ENCODE measurements at places on chromosomes 1 and 21. TPM values are rescaled to one million over a fixed set of nuclear protein-coding genes. Genes with fewer than 3 reads are reported as not detected.

OR2AK2 gene
- total RNA-seq = not detected

ELAPOR1 gene
- total RNA-seq = 0.28 TPM

GLIS1 gene
- total RNA-seq = 0.28 TPM

TSTD1 gene
- total RNA-seq = 20.1 TPM

TNNT2 gene
- total RNA-seq = not detected

DNA sequence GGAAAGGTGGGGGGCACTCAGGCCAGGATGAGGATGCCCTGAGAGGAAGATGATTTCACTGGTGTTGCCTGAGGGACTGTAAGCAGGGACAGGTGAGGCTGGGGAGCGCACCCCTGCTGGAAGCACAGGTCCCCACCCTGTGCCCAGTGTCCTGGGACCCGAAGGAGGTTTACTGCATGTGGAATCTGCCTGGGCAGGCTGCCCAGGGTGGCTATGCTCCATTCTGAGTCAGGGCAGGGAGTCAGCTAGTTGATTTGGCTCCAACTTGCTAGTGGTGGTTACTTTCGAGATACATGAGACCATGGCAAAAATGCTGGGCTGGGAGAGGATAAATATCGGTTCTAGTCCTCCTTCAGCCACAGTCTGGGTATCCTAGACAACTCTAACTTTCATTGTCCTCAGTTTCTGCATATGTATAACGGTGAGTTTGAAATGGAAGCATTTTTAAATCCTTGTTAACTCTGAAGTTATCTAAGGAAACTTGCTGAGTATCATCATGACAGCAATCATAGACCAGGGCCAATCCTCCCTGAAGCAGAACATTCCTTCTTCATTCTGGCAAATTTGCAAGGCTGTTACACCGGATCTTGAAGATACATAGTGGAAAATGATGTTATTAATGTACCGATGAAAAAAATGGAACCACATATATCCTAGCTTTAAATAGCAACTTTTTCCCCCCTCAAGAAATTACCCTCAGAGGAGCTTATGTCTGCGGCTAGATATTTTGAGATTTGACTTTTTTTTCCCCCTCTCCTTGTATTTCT is 7.7 kb downstream of the TLR5 start:
- no peak overlapping the region for H3K27ac ChIP-seq
- DNase-seq = no peak
- peaks cover 9% of the 10 kb centered on the region for H3K4me1 ChIP-seq
- peaks cover 22% of the 10 kb centered on the region for H3K27me3 ChIP-seq
- no peak overlapping the region for H3K4me3 ChIP-seq
- H3K36me3 ChIP-seq = no peaks in the 10 kb centered on the region

- no peak for DNase-seq
- no peak overlapping the region for H3K4me3 ChIP-seq
- H3K27ac ChIP-seq = no peak overlapping the region
- no peaks in the 10 kb centered on the region for H3K27me3 ChIP-seq
- H3K36me3 ChIP-seq = no peaks in the 10 kb centered on the region
These were observed 54.7 kb downstream of the PTP4A2 start for GRCh38 chr1:31883357-31883942.

DNA sequence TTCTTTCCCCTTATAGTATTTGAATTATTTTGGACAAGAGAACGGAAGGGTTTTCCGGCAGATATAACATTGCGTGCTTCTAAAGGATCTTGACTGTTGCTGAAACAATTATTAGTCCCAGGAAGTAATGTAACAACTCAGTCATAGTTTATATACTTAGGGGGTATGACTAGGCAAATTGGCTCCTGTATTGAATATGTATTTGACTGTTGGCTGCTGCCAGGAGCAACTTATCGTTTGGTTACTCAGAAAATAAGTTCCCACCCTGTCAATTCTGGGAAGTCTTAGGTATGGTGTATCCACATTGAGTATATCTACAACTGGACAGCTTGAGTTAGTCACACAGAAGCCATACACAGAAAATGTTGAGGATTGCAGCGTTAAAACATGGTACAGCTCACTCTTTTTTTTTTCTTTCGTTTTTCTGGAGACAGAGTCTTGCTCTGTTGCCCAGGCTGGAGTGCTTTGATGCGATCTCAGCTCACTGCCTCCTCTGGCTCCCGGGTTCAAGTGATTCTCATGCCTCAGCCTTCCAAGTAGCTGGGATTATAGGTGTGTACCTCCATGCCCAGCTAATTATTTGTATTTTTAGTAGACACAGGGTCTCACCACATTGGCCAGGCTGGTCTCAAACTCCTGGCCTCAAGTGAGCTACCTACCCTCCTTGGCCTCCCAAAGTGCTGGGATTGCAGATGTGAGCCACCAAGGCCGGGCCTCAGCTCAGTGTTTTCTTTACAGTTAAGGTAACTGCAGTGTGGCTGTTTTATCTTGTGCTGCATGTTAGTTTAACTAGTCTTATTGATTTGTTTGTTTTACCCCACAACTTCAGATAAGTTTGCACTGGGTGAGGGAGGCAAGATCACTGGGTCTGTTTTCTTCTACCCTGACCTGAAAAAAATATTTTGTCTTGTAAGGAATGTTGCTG is 10.2 kb downstream of the SMAP2 start:
- H3K4me3 ChIP-seq = peak overlapping the region; percentile 42
- H3K27ac ChIP-seq = peak overlapping the region; percentile 73
- no peaks in the 10 kb centered on the region for H3K36me3 ChIP-seq
- H3K27me3 ChIP-seq = no peaks in the 10 kb centered on the region

GRCh38 chr1:63878932-63879331 is 105.1 kb downstream of the ROR1 start:
- H3K27ac ChIP-seq = peak overlapping the region; percentile 91
- H3K36me3 ChIP-seq = no peaks in the 10 kb centered on the region
- peaks cover 73% of the 10 kb centered on the region for H3K4me1 ChIP-seq
- no peak overlapping the region for H3K4me3 ChIP-seq
- no peak for DNase-seq

GRCh38 chr1:197170538-197170937 is 24.1 kb upstream of the ASPM start:
- no peak overlapping the region for H3K4me3 ChIP-seq
- H3K27me3 ChIP-seq = no peaks in the 10 kb centered on the region
- H3K36me3 ChIP-seq = peaks cover 16% of the 10 kb centered on the region
- no peak overlapping the region for H3K27ac ChIP-seq
- H3K4me1 ChIP-seq = no peaks in the 10 kb centered on the region
- DNase-seq = no peak

GRCh38 chr1:247434005-247434404 is 18.0 kb downstream of the NLRP3 start:
- H3K36me3 ChIP-seq = no peaks in the 10 kb centered on the region
- DNase-seq = no peak
- H3K4me3 ChIP-seq = no peak overlapping the region
- H3K27ac ChIP-seq = no peak overlapping the region
- H3K27me3 ChIP-seq = peaks cover 4% of the 10 kb centered on the region

DNA sequence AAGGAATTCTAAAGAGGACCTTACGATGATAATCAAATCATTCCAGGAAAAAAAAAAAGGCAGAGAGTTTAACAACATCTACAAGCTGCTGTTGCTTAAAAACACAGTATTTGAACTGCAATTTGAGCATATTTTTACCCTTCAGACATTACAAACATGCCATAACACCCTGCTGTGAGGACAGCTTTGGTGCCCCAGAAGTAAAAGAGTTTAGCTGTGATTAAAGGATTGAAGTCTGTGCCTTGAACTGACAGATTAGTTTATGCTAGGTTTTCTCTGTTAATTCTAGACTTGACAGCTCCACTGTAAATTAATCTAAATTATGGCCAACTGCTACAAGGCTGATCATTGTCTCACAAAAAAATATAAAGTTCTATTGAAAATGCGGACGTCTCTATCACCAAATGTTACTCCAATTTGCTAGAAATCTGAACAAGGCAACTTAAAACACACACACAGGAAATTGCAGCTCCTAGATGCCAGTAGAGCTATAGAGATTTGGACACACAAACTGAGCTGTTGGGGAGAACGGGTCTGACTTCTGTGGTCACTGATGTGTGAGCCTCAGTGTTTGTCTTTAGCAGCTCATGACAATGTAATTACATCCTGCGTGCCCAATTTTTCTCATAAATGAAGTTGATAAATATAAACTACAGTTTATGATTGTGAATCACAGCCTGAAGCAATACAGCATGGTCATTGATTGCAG is 217.9 kb downstream of the NTNG1 start:
- no peak overlapping the region for H3K4me3 ChIP-seq
- H3K36me3 ChIP-seq = no peaks in the 10 kb centered on the region
- no peaks in the 10 kb centered on the region for H3K4me1 ChIP-seq
- no peaks in the 10 kb centered on the region for H3K27me3 ChIP-seq

DNA sequence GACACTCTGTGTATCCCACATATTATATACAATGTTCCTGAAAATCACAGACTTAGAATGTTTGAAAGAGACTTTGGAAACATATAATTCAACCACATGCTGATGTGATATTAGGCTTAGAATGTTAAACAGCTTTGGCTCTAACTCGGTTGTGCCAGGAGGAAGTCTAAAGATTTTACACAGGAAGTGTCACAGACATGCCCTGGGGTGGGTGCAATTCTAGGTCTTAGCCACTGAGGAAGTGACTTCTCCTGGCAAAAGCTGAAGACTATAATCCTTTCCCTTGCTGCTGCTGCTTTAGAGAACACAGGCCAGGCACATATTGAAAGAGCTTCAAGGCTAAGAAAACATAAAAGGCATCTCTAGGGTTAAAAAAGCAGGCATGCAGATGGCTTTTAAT is 51.0 kb downstream of the RPL5 start:
- H3K27me3 ChIP-seq = no peaks in the 10 kb centered on the region
- no peaks in the 10 kb centered on the region for H3K4me1 ChIP-seq
- no peak overlapping the region for H3K27ac ChIP-seq
- H3K4me3 ChIP-seq = no peak overlapping the region
- DNase-seq = no peak

DNA sequence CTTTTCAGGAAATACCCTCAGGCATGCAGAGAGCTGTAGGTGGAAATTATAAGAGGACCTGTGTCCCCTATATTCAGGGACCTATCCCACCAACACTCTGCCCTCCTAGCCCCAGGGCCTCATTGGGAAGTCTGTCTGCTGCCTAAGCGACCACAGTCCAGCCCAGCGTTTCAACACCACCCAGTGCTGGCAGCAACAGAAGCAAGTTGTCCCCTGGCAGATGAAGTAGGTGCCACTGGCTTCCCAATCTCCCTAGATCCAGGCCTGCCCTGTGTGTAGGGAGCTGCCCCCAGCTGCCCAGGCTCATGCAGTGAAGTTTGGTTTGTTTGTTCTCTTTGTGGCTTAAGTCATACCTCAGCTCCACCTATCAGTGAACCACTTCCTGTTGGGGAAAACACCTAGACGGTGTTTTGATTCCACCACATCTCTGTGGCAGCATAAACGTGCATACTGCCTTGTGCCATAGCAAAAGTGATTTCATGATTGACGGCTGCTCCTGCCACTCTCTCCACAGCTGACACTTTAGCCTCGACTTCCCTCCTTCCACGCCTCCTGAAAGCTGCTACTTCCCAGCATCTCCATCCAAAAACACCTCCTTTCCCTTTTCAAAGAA is 8.1 kb upstream of the LEFTY1 start:
- DNase-seq = no peak
- no peak overlapping the region for H3K4me3 ChIP-seq
- no peaks in the 10 kb centered on the region for H3K27me3 ChIP-seq
- H3K4me1 ChIP-seq = peaks cover 5% of the 10 kb centered on the region

- H3K4me1 ChIP-seq = no peaks in the 10 kb centered on the region
- H3K27me3 ChIP-seq = no peaks in the 10 kb centered on the region
- H3K27ac ChIP-seq = no peak overlapping the region
- H3K4me3 ChIP-seq = no peak overlapping the region
- no peak for DNase-seq
These were observed 129.4 kb upstream of the EDN2 start for GRCh38 chr1:41613689-41614574.

- H3K36me3 ChIP-seq = no peaks in the 10 kb centered on the region
- no peak overlapping the region for H3K27ac ChIP-seq
- H3K4me1 ChIP-seq = no peaks in the 10 kb centered on the region
- no peak for DNase-seq
These were observed 3.2 kb upstream of the SPRR4 start for GRCh38 chr1:152967201-152967600.

DNA sequence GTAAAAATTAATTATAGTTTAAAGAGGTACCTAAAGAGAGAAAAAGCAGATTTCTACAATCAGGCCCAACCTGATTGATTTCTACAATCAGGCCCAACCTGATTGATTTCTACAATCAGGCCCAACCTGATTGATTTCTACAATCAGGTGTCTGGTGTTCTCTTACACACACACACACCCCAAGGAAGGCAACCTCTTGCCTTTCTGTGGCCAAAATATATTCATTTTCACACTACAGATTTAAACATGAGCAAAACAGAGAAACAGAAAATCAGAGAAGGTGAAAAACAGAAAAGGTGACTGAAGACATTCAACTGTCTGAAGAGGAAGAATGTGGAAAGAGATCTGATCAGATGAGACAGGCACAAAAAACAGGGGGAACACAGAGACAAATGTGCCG is 104.5 kb downstream of the SMYD2 start:
- H3K27me3 ChIP-seq = no peaks in the 10 kb centered on the region
- H3K27ac ChIP-seq = no peak overlapping the region
- peaks cover 11% of the 10 kb centered on the region for H3K4me1 ChIP-seq
- H3K36me3 ChIP-seq = peaks cover 51% of the 10 kb centered on the region
- no peak for DNase-seq

GRCh38 chr1:21534674-21535378 is 25.6 kb downstream of the ALPL start:
- no peak overlapping the region for H3K27ac ChIP-seq
- DNase-seq = peak; percentile 28
- no peak overlapping the region for H3K4me3 ChIP-seq
- H3K4me1 ChIP-seq = no peaks in the 10 kb centered on the region
- no peaks in the 10 kb centered on the region for H3K36me3 ChIP-seq
- no peaks in the 10 kb centered on the region for H3K27me3 ChIP-seq

- H3K27ac ChIP-seq = no peak overlapping the region
- H3K4me1 ChIP-seq = no peaks in the 10 kb centered on the region
- H3K4me3 ChIP-seq = no peak overlapping the region
- H3K36me3 ChIP-seq = no peaks in the 10 kb centered on the region
These were observed 6.7 kb upstream of the TSEN15 start for GRCh38 chr1:184044603-184045376.

- no peaks in the 10 kb centered on the region for H3K4me1 ChIP-seq
- H3K36me3 ChIP-seq = peaks cover 7% of the 10 kb centered on the region
These were observed 102.6 kb downstream of the ZNF644 start for GRCh38 chr1:90919190-90919719.

- no peak overlapping the region for H3K27ac ChIP-seq
- peaks cover 12% of the 10 kb centered on the region for H3K36me3 ChIP-seq
- no peak for DNase-seq
These were observed 25.8 kb downstream of the TFAP2E start for GRCh38 chr1:35598895-35599294.

All from Panc1 (cell line).